ENCODE measurements at places on chromosomes 7 and 10.

DNA sequence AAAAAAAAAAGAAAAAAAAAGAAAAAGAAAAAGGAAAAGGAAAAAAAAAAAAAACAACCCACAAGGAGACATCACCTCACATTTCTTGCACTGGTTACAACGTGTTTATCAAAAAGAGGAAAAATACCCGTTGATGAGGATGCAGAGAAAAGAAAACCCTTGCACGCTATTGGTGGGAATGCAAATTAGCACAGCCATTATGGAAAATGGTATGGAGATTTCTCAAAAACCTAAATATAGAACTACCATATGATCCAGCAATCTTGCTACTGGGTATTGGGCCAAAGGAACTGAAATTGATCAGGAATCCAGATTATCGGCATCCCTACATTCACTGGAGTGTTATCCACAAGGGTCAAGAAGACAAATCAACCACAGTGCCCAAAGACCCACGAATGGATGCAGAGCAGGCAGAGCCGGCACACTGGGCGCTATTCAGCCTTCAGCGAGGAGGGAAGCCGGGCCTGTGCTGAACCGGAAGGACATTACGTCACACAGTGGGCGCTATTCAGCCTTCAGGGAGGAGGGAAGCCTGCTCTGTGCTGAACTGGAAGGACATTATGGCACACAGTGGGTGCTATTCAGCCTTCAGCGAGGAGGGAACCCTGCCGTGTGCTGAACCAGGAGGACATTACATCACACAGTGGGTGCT, 258.7 kb downstream of the ZMYND11 start:
- DNase-seq, result no peak

GRCh38 chr10:117968354-117969182, 78.2 kb downstream of the RAB11FIP2 start:
- no peak for DNase-seq

- DNase-seq, result peak; percentile 80
Observed at GRCh38 chr10:101031796-101032636, 982 bp downstream of the SFXN3 start.

DNA sequence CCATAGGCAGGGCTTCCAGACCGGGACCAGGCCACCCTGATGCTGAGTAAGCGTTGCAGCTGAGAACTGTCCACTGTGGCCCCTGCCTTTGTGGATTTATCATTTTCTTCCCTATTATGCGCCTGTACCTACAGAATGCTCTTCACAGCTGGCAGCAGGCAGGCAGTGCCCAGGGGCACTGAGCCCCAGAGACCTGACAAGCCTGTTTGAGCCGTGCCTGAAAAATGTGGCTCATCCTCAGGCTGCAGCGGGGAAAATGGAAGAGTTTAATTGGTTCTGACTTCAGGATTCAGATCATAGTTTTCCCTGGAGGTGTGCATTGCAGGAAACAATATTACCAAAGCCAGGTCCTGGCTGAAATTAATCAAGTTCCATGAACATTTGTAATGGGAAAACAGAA, 200.2 kb downstream of the ZNF438 start:
- no peak for DNase-seq

GRCh38 chr10:69865450-69865849, 63.7 kb downstream of the COL13A1 start:
- DNase-seq, result no peak

DNA sequence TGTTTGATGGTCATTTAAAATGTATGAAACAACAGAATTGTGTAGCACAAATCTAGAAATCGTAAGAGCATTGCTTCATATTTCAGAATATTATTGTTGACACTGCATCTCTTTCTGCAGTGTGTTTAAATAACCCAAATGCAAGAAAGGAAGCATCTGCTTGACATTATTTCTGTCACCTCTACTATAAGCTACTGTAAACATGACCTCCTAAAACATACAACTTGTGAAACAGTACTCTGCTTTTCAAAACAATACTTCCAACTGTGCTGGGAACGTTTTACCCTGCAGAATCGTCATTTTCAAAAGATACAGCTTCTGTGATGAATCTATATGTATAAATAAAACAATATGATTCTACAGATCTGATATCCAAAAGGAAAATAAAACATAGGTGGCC, 82.0 kb downstream of the RNF133 start:
- DNase-seq, result no peak

GRCh38 chr10:28668363-28669226, 8.7 kb upstream of the BAMBI start:
- peak; percentile 71 for DNase-seq

All from hematopoietic multipotent progenitor cell treated with erythropoietin and hydrocortisone succinate and interleukin-3 and kit ligand, for 4 days (in vitro differentiated cells).